Islet precursor cell (in vitro differentiated cells): ENCODE measurements at places on chromosomes 7 and 10.
A peak's percentile ranks its signal among the peaks of the same experiment; 100 is the strongest.

DNA sequence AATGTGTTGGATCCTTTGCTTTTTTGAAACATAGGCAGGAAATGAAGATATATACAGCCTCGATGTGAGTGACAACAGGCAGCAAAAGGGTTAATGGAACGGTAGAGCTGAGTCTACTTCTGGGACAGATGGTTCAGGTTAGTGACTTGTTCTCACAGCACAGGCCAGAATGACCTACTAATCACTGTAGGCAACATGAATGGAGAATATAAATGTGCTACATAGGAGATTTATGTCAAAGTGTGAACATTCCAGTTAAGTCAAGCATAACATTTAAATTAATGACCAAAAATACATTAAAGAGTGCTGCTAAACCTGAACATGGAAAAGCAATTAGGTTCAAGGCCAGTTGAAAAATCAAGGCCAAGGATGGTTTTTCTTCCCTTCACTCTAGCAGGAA is 235.2 kb downstream of the POU6F2 start:
- DNase-seq = no peak

- DNase-seq = no peak
These were observed 118.2 kb upstream of the DPP6 start for GRCh38 chr7:153934048-153934447.

- peak; percentile 82 for DNase-seq
These were observed 38.6 kb downstream of the CLRN3 start for GRCh38 chr10:127853868-127854768.

- no peak for DNase-seq
These were observed 32.9 kb upstream of the KMT2E start for GRCh38 chr7:104980841-104981671.

- DNase-seq = no peak
These were observed 339.5 kb downstream of the ELMO1 start for GRCh38 chr7:37109016-37109683.

DNA sequence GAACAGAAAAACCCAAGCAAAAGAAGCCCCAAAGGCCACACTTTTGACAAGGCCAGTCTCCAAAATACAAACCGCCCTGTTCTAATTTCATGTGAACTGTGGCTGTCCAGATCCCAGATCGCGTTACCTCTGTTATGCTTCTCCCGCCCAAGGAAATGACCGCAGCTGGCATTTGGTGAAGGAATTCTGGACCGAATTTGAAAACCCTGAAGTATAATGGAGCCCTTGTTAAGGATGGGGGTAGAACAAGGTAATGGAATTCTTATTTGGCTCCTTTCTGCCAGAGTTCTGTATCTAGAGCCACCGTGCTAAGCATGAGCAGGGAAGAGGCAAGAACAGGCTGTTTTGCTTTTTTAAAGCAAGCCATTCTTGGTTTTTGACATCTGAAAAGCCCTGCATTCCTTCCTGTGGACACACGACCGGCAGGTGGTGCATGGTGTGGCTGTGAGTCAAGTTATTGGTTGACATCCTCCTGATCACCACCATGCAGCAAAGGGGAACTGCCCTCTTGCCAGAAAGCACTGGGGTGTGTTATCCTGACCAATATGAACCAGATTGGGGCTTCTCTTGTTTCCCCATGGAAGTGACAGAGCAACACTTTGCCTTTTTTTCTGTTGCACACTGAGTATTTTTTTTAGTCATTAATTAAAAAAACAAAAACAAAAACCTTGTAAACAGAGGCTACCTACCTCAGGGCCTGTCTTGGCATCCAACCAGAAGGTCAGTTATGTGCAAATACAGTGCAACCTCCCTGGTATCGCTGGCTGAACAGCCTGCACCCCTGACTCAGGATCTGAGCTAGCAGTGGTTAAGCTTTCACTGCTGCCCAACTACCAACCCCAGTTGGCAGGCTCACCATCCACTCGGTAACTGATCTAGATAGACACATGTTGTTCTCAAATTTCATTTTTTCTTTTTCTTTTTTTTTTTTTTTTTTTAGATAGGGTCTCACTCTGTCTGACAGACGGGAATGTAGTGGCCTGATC is 14.2 kb downstream of the UCMA start:
- peak; percentile 74 for DNase-seq

DNA sequence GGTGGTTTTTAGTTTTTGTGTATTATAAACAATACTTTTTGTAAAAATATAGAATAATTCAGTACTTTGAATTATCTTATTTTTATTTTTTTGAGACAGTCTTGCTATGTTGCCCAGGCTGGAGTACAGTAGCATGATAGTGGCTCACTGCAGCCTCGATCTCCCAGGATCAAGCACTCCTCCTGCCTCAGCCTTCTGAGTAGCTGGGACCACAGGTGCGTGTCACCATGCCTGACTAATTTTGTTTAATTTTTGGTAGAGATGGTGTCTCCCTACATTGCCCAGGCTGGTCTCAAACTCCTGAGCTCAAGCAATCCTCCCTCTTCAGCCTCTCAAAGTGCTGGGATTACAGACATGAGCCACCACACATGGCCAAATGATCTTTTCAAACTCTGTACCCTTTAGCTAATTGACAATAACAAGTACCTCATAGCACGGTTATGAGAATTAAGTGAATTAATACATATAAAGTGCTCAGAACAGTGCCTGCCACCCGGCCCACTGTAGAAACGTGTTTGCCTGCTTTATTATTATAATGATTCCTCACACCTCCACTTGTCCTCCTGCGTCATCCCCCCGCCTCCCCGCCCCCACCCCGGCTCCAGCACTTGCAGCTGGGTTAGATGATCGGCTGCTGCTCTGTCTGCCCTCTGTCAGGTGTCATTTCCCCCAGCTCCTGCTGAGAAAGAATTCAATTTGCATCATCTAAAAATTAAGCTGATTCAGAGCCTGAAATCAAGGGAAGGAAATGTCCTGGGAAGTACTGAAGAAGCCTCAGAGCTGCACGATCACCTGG is 53.6 kb upstream of the NRF1 start:
- no peak for DNase-seq

- peak; percentile 32 for DNase-seq
These were observed 69.5 kb downstream of the MYL10 start for GRCh38 chr7:101559586-101559985.

DNA sequence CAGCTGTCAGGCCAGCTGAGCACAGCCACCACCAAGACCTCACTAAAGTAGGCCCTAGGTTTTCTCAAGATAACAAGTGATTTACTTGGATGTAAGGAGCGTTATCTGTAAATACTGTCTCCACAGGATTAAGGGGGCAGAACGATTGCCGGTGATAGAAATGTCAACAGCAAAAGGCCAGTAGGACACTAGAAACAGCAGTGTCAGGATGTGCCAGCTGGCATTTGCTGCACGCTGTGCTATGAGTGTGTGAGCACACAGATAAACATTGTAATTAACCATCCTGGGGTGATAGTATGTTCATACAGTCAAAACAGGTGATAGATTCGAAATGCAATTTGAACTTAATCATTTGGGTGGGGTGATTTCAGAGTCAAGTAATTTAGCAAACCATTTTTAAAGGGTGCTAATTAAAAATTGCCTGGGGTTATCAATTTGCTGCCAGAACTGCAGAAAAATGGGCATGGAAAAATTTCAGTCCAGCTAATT is 36.3 kb upstream of the NOBOX start:
- DNase-seq = no peak

DNA sequence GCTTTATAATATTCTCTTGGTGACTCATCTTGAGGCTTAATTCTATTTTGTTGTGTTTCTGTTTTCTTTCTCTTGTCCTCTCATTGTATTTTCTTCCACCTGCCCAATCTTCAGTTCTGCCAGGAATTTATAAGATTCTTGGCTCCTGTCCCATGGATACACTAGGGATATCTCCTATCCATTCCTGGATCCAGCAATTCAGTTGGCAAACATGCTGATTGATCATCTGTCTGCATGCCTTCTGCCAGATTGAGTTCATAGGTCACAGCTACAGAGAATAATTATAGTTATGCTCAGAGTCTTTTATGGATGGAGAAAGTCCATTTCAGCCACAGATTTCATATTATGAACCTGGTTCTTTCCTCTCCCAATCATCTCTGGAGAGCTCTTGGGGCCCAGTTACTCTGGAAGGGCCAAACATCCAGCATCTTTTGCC is 140.4 kb upstream of the MAGI2 start:
- DNase-seq = no peak

- DNase-seq = peak; percentile 74
These were observed 15.1 kb downstream of the PSAP start for GRCh38 chr10:71835671-71836595.

GRCh38 chr7:113202284-113202683 is 83.9 kb upstream of the SMIM30 start:
- DNase-seq = no peak
